NCI-H1092 (cell line): ENCODE measurements at places on chromosomes 4 and X.
A peak's percentile ranks its signal among the peaks of the same experiment; 100 is the strongest.

GRCh38 chr4:87033902-87034301 lies 99.1 kb downstream of the AFF1 start:
- no peak for DNase-seq

GRCh38 chr4:1166509-1167243 lies 5.7 kb downstream of the SPON2 start:
- DNase-seq = no peak

DNA sequence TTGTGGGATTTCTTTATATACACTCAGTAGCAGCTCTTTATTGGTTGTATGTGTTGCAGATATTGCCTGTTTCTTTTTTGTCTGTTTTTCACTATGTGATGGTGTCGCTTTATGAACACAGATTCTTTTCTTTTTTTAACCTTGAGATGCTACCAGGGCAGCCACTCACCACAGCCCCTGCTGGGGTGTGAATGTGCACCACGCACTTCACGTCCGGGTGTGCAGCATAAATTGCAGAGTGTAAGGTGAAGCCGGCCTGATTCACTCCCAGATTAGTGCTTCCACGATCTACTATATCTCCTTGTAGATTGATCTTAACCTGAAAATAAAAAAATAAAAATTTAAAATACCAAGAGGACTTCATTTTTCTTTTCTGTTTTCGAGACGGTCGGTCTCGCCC lies 71.4 kb downstream of the FAM193A start:
- no peak for DNase-seq

DNA sequence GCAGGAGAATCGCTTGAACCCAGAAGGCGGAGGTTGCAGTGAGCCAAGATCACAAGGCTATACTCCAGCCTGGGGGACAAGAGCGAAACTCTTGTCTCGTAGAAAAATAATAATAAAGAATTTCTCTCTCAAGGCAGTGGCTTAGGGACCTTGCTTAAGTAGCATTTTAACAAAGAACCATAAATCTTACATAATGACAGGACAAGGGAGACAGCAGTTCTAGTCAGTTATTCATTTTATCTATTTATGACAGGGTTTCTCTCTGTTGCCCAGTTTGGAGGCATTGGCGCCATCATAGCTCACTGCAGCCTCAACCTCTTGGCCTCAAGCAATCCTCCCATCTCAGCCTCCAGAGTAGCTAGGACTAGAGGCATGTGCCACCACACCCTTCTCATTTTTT lies 31.9 kb upstream of the NOCT start:
- no peak for DNase-seq

DNA sequence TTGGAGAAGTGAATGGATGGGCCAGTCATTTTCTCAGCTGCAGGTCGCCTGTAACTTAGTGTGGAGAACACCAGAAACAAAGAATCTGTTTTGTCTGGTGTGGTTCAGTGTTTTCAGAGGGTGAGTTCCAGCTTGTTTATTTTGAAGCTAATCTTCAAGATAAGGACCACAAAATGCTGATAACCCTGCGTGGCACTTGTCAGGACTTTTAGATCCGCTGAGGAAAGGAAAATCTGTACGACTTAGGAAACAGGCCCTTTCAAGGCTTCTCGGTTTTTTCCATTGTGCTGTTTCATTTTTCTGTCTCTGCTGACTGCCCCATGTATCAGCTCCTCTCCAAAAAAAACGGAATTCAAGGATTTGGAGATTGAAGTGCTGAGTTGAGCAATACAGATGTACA lies 8.7 kb upstream of the ANAPC4 start:
- no peak for DNase-seq

DNA sequence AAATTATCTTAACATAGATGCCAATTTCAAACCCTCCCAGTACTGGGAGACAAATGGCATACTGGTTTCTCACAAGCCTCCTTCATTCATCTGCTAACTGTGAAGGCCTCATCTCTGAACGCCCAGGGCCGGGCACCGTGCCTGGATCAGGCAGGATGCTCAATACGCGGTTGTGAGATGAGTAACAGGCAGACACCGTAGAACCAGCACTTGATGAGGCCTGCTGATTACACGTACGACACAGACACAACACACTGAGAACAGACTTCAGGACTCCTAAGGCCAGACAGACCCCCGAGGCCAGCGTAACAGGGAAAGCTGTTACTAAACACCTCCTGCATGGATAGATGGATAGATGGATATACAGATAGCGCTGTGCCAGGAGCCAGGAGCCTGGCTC lies 154.6 kb downstream of the AFAP1 start:
- DNase-seq = no peak

- DNase-seq = no peak
These were observed 64.9 kb downstream of the N4BP2 start for GRCh38 chr4:40121515-40121914.

- no peak for DNase-seq
These were observed 471.5 kb downstream of the SPRY1 start for GRCh38 chr4:123867910-123868587.

- no peak for DNase-seq
These were observed 175.8 kb downstream of the QDPR start for GRCh38 chr4:17336069-17336468.

DNA sequence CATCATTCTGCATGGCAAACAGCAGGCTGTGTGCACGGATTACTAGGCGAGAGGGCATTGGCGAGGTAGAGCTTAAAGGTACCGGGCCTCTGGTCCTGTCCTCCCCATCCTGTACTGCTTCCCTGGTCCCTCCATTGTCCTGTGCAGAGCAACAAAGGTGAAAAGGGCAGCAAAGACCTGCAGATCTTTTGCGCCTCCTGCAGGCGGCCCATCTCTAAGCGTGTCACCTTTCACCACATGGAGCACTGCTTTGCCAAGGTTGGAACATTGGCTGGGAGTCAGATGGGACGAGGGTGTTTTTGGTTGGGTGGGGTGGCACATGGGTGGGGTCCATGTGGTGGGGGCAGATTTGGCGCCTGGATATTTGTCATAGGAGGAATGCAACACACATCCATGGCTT lies 64.7 kb upstream of the UXT start:
- DNase-seq = no peak

DNA sequence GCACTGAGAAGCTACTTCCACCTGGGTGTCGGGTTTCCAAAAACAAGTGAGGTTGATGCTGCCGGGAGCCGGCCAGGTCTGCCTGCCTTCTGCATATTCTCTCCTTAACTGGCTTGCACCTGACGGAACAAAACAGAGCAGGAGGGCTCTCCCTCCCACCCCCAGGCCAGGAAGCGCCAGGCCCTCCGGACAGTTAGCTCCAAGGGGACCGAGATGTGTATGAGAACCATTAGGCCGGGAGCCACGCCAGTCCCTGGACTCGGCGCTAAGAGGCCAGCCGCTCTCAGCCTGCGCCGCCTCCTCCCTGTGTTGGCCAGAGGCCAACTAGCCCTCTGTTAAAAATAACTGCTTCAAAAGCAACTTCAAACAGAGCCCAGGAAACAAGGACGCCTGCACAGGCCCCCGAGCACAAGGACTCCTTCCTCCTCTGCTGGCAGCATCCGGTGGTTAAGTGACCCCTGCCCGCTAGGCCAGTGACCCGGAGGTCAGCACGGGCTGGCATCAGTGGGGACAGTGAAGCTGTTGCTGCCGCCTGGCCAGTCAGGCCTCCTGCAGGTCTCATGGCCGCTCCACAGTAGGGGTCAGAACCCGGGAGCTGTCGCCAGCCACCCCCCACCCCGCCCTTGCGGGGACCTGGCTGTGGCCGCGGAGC lies 107.9 kb downstream of the ABLIM2 start:
- peak; percentile 90 for DNase-seq
